T-helper 9 cell (primary cell): ENCODE measurements at places on chromosomes 1 and 21.

DNA sequence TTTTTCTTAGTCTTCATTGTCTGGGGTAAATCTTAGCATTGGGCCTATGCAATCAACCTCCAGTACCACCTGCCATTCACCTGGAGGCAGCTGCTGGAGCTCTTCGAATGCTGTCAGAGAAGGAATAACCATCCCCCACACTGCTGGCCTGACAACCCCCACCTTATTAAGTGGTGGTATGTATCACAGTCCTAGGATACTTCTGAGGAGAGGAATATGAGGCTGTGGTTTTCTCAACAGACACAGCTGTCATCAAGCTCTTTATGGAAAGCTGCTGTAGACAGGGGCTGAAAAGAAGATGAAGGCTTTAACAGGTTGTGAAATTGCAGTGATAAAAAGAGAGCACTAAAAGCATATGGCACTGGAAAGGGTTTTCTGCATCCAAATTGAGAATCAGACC, 61.7 kb downstream of the TSEN15 start:
- DNase-seq = no peak

DNA sequence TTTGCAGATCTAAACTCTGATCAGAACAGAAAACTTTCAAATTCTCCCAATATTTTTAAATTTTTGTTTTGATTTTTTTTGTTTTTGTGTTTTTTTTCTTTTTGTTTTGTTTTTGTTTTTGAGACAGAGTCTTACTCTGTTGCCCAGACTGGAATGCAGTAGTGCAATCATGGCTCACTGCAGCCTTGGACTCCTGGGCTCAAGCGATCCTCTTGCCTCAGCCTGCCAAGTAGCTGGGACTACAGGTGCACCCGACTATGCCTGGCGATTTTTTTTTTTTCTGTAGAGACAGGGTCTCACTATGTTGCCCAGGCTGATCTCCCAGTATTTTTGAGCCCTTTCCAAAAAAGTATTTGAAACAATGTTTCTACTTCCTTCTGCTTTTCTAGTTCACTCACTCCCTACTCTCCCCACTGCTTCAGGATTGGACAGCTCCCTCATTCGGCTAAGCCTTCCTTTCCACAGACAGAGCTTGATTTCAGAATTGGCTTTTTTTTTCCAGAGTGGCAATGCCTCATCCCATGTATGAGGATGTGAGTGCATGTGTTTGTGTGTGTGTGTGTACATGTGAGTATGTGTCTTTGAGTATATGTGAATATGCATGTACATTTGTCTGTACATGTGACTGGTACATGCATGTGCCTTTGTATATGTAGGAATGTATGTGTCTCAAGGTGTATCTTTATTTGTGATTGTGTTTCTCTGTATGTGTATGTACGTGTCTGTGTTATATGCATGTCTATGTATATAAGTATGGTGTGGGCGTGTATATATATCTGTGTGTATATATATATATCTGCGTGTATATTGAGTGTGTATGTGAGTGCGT, 11.9 kb downstream of the LHX4 start:
- DNase-seq = no peak

DNA sequence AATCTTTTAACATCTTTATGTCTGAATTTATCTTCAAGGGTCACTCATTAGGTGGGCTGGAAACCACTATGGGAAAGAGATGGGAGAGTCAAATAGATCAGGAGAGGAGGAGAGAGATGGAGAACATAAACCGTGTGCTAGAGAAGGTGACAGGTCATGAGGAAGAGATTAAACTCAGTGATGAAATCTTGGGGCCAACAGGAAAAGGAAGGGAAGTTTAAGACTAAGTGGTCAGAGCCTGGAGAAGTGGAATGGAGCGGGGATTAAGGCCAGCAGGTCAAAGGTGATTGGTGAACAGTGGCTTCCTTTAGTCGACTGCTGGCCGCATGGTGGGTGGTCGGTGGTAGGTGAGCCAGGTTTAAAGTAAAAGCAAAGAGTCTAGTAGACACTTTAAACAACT, 169.3 kb upstream of the IVNS1ABP start:
- DNase-seq = no peak

DNA sequence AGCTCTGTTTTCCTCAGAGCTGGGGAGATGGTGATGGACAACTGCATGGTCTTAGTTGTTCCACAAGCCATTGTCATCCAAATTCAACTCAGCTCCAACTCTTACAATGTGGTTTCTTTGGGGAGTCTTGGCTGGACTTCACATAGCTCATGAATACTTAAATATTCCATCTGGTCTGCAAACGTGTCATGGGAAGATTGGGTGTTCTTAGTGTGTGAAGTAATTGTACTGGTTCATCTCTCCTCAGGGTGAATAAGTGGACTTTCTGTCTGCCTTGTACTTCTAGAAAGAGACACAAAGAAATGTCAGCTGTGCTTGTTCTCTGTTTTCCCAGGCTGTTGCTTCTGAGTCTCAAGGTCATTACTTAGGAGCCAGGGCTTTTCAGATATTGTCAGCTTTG, 106.6 kb downstream of the VPS13D start:
- no peak for DNase-seq

GRCh38 chr1:61054601-61054993, 27.8 kb upstream of the NFIA start:
- DNase-seq = no peak

DNA sequence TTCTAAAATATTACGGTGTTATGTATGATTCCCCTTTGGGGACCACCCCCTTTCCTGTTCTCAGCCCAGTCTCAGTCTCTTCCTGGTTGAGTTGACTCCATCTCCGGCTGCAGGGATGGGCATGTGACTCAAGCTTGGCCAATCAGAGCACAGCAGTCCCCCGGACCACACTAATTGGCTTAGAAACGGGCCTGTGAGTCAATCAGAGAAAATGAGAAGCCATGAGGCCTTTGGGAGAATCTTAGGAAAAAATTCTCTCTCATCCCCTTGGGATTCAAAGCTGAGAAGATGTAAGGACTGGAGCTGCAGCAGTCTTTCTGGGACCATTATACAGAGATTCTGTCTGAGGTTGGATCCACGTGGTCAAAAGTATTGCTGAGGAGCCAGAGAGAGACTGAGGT, 10.7 kb upstream of the FHAD1 start:
- DNase-seq = no peak

- no peak for DNase-seq
Observed at GRCh38 chr1:58815686-58816071, 31.8 kb upstream of the JUN start.

GRCh38 chr1:231581859-231582258, 44.7 kb upstream of the DISC1 start:
- no peak for DNase-seq

DNA sequence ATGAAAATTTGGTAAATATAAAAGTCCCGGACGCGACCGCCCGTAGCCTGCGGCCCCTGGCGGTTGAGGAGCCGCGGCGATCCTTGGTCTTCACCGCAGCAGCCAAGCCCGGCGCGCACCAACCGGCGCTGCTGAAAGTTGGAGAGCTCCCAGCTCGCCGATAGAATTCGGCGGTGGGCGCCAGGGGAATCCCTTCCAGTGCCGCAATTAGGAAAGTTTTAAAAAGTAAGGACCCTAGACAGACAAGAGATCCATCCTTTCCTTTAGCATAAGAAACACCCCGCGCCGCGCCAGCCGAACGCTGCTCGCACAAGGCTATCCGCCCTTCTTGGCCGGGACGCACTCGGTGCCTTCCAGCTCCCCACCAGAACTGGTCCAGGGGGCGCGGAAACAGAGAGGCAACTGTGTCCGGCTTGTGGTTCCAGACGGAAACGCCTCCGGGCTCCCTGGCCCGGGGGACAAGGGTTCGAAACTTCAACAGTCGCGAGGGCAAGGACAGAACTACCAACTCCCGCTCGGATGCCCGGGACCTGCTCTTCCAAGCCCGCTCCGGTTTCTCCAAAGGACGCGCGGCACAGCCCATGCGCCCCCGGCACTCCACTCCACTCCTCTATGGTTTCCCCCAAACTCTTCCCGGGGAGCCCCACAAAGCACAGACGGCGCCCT, 1.7 kb downstream of the FAM78B start:
- DNase-seq = no peak

DNA sequence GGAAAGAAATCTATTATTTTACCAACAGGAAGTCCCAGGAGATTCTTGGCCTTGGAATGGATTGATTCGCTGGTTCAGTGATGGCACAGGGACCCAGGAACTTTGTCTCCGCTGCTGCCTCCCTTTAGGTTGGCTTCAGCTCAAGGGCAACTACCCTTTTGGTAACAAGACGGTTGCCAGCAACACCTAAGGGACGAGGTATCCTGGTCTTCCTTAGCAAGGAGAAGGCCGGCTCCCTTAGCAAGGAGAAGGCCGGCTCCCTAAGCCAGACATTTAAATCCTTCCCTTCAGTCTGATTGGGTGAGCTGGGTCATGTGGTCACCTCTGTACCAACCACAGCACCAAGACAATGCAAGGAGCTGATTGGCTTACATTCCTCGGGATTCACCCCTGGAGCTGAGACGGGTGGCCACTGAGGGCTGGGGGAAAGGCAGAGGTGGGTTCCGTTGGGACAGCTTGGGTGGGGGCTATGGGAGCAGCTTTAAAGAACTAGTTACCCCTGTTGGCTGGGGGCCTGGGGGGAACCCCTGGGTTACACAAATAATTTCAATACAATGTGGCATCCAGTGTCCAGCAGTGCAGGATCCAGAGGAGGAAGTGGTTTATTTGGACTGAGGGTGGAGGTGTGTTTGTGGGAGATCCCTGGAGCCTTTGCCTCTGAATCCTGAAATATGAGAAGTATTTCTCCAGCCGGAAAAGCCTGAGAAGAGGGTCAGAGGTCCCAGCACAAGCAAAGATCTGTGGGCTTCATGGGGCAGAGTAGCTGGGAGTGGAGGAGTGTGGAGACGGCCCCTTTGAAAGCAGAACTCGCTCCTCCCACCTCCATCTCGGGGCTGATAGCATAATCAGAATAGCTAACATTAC, 20.7 kb upstream of the CLIC4 start:
- no peak for DNase-seq

- peak; percentile 37 for DNase-seq
Observed at GRCh38 chr1:15848143-15848928, 829 bp downstream of the SPEN start.

- peak; percentile 2 for DNase-seq
Observed at GRCh38 chr21:32653326-32653901, 41.2 kb upstream of the CFAP298 start.

- no peak for DNase-seq
Observed at GRCh38 chr1:31654474-31654776, 9.7 kb upstream of the PEF1 start.

GRCh38 chr1:81126989-81127581, 673.6 kb upstream of the ADGRL2 start:
- no peak for DNase-seq

- no peak for DNase-seq
Observed at GRCh38 chr1:2316451-2316961, 74.8 kb downstream of the MORN1 start.

GRCh38 chr1:59475737-59476136, 178.8 kb downstream of the FGGY start:
- no peak for DNase-seq

- DNase-seq = no peak
Observed at GRCh38 chr1:162755306-162755705, 35.2 kb upstream of the HSD17B7 start.

GRCh38 chr1:210496063-210496462, 167.4 kb downstream of the HHAT start:
- no peak for DNase-seq

DNA sequence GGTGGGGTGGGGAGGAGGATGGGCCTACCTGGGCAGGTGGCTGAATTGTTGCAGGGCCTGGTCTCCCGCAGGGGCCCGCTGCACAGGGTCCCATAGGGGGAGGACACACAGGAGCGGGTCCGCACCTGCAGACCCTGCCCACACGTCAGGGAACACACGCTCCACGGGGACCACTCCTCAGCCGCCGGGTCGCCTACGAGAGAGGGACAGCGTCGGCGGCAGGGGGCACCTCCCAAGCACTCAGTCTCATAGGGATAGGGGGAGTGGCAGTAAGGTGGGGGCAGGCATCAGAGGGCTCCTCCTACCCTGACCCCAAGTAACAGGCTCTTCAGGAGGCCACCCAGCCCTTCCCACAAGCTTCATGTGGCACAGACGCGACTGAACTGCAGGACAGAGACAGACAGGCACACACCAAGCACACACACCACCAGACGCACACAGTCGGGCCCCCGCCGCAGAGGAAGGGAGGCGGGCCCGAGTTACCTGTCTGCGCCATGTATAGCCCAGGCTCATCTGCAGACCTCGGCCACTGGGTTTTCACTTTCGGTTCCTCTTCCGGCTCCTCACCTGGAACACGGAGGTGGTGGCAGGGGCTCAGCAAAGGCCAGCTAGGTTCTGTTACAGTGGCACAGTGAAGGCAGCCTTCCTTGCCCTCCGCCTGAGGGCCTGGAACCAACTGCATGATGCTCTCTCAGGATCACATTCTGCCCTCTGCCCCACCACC, 19.8 kb downstream of the ADGRB2 start:
- DNase-seq = no peak

DNA sequence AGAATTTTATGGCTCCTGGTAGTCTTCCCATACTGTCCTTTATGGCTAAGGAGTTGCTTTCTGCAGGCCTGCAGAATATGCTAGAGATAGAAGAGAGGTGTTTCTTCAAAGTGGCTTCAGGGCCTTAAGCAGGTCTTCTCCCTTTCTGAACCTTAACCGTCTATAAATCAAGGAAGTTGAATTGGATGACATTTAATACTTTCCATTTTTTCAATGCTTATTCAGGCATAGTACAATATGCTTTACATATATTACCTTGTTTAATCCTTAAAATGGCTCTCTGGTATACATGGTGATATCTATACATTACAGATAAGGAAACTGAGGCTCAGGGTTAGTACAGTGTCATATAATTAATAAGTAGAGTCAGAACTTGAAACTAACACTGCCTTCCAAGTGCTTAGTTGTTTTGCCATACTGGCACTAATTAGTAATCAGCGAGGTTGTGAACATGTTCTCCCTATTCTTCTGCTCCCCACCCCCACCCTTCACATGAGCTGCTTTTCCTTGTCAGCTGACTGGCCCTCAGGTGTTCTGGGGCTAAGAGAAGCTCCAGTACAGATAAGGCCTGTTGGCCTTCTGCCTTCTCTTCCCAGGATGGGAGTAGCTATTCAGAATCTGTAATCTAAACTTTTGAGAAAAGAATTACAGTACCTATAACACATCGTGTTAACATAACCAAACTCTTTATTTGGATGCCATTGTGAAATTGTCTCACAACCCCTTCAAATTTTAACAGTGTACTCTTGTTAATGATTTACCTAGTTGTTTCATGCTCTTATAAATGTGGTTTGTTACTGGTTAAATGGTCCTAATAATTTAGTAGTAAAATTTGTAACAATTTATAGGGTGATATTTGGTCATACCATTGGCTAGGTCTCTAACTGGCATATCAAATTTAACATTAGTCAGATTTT, 13.6 kb downstream of the NFYC start:
- no peak for DNase-seq

DNA sequence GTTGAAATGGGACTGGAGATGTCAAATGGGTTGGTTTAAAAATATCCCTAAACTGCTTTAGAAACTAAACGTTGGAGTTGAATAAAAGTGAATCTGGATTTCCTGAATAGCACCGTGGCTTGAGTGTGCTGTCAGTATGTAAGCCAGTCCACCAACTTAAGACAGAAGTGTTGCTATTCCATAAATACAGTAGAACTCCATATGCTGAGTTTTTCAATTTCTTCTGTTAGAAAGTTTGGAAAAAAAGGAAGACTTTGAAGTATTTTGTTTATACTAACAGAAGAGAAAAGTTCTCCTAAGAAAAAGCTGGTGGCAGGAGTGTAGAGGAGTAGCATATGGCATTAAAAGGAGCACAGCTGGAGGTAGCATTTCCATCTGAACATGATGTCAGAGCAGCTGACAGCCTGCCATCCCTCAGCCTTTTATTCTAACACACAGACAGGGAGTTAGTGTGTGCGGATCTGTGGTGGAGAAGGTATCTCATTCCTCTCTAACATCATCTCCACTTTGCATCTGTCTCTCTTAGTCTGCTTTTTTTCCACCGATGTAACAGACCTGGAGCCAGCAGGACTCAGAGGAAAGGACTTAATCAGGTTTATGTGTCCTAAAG, at the start of gene ZBTB18:
Gene ZBTB18 (plus strand): TSS at position 449 of the 610 bp plus-strand sequence. CDS start 149 bp downstream, at position 598.
- DNase-seq = no peak
